ENCODE measurements at places on chromosomes 1 and 21.

- DNase-seq: no peak
These were observed 50.4 kb downstream of the PRPF38A start for GRCh38 chr1:52454779-52455178.

DNA sequence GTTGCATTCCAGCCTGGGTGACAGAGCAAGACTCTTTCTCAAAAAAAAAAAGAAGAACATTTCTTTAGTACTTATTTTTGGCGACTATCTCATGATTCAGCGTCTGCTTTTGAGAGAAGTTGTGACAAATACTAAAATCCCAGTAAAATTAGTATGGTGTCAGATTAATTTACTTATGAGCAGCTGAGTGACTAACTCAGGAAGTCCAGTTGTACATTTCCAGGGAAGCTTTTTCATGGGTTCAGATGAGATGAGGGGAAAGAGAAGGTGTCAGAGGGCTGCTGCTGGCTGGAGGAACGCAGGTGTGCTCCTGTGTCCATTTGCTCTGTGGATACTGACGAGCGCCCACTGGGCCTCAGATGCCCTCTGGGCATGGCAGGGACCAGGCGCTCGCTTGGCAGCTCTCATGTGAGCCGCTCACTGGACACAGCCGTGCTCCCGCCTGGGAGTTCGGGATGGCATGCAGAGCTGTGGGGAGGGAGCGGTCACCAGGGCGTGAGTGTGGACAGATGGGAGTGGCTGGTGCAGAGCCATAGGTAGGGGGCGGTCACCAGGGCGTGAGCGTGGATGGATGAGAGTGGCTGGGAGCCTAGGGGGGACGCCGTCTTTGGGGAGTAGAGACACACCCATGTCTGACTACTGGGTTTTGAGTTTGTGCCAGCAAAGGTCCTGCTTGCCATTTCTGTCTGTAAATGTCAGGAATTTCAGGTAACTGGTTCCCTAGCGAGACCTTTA, 55.0 kb downstream of the ADARB1 start:
- DNase-seq: peak; percentile 51

- no peak for DNase-seq
These were observed at the start of gene PTPN7 for GRCh38 chr1:202160377-202160940. TSS of gene PTPN7 (minus strand) at chr1:202160602. CDS start at chr1:202159402, 1,200 bp downstream.

DNA sequence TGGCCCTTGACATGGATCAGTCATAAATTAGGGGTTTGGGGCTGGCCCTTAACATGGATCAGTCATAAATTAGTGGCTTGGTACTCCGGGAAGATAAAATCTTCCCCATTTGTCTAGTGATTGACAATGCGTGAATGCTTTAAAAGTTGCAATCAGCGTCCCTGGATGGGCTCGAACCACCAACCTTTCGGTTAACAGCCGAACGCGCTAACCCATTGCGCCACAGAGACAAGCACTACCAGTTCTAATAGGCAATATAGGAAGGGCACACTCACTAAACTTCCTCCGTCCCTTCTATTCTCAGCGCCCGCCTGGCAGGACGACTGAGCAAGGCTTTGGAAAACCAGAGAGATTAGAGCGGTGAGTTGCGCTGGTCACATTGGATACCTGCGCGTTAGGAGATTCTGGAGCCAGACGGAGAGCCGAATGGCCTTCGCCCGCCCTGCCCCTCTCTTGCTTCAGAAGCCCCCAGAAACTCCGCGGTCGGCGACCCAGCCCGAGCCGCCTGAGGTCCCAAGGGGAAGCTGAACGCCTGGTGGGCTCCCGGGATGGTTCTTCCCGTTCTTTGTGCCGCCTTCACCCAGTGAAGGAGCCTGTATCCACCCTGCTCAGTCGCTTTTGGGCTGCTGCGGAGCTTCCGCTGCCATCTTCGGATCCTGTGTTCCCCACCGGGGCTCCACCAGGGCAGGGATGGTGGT, 235.9 kb downstream of the FAM72C start:
- no peak for DNase-seq

DNA sequence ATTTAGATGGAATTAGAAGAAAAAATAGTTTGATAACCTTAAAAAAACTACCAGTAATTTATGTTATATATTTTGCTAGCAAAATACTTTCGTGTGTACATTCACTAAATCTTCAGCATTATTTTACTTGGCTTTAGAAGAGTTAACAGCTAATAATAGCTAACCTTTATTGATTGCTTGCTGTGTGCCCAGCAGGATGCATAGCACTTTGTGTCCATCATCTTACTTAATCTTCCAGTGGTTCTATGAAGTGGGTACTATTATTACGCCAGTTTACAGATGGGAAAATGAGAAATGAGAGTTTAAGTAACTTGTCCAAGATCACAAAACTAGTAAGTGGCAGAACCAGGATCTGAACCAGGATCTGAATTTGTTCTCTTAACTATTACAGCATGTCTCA, 41.7 kb upstream of the GPR25 start:
- no peak for DNase-seq

DNA sequence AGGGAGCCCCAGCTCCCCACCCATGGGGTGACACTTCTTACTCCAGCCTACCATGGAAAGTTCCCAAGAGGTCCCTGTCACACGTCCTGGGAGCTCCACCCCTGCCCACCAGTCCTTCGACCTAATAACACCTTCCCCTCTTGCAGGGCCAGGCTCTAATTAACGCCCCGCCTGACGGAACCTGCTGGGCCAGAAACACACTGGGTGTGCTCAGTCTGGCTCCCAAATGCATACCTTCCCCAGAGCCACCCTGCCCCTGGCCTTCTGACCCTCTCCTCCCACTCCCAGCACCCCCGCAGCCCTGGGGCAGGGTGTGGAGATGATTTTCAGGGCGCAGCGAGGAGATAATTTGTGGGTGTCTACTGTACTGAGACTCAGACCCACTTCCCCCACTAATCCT, 20.6 kb downstream of the PGLYRP3 start:
- no peak for DNase-seq

- no peak for DNase-seq
These were observed 19.2 kb downstream of the CD247 start for GRCh38 chr1:167499106-167499505.

GRCh38 chr1:225378880-225379279, 49.0 kb downstream of the LBR start:
- DNase-seq: peak; percentile 87

DNA sequence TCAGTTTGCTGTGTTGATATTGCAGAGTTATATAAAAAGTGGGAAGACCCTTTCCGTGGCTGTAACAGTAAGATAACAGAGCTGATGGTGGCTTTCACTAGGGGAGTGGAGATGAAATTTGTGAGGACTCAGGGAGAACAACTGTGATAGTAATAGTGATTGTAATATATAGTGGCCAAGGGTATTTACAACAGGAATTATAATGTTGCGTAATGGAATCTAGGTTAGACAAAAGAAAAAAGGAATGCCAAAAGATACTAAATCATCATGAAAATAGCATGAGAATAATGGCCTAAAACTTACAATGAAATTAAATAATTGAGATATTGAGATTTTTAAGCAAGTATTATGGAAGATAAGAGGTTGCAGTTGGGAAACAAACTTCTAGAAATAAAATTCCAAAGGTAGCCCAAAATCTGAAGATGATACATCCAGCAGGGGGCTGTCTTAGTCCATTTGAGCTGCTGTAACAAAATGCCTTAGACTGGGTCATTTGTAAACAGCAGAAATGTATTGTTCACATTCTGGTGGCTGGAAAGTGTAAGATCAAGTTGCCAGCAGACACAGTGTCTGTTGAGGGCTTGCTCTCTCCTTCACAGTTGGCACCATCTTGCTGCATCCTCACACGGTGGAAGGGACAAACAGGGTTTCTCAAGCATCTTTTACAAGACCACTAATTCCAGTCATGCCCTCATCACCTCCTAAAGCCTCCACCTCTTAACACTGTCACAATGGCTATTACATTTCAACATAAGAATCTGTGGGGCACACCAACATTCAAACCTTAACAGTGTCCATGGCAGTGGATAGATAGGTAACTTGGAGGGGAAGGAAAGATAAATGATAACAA, 711.2 kb downstream of the MRPL39 start:
- no peak for DNase-seq

Data from AG20443 (cell line).